Fibroblast of villous mesenchyme (primary cell): ENCODE measurements at places on chromosomes 2 and 18. TPM values are rescaled to one million over a fixed set of nuclear protein-coding genes. Genes with fewer than 3 reads are reported as not detected.

The TMEM17 gene
- total RNA-seq, result 1.6 and 3.0 TPM in 2 replicates

The UGT1A1 gene
- not detected in 2 replicates for total RNA-seq

The KIAA2012 gene
- total RNA-seq, result under 0.01 TPM in 2 replicates

The SGO2 gene
- 5.8 and 12.1 TPM in 2 replicates for total RNA-seq

The AKAIN1 gene
- total RNA-seq, result not detected in 2 replicates

The TNFRSF11A gene
- under 0.01 TPM in 1 of 2 replicates, not detected in the other for total RNA-seq

The TEKT4 gene
- total RNA-seq, result not detected in 2 replicates

The RAB1A gene
- 91.5 and 101 TPM in 2 replicates for total RNA-seq

The CNDP1 gene
- total RNA-seq, result not detected in 2 replicates

The IL1B gene
- 2.6 TPM in 2 replicates for total RNA-seq

The CRYGD gene
- not detected in 2 replicates for total RNA-seq

The GKN2 gene
- total RNA-seq, result not detected in 2 replicates

The SERPINB10 gene
- total RNA-seq, result not detected in 2 replicates

The ZNF236 gene
- total RNA-seq, result 11.9 and 12.5 TPM in 2 replicates

The CXCR1 gene
- total RNA-seq, result not detected in 2 replicates

The OSR1 gene
- 2.2 and 4.5 TPM in 2 replicates for total RNA-seq

The DSC2 gene
- total RNA-seq, result under 0.01 TPM in 1 of 2 replicates, not detected in the other

The ZNF396 gene
- total RNA-seq, result 0.64 and 1.3 TPM in 2 replicates

The NT5C1B gene
- not detected in 2 replicates for total RNA-seq

The ATP6V1B1 gene
- 0.97 TPM in 1 of 2 replicates, not detected in the other for total RNA-seq

The CYP27A1 gene
- total RNA-seq, result 4.7 and 16.1 TPM in 2 replicates

The TTC39C gene
- 30.9 and 54.4 TPM in 2 replicates for total RNA-seq

The E2F6 gene
- total RNA-seq, result 11.3 and 13.4 TPM in 2 replicates

The CLEC4F gene
- not detected in 2 replicates for total RNA-seq

The NAT8 gene
- total RNA-seq, result not detected in 2 replicates

The TTR gene
- total RNA-seq, result not detected in 2 replicates

The CRYBA2 gene
- total RNA-seq, result 1.3 TPM in 1 of 2 replicates, not detected in the other

The TSPYL6 gene
- total RNA-seq, result not detected in 2 replicates

The FSIP2 gene
- under 0.01 and 0.86 TPM in 2 replicates for total RNA-seq

The EVX2 gene
- total RNA-seq, result under 0.01 TPM in 1 of 2 replicates, not detected in the other

The TEX44 gene
- total RNA-seq, result not detected in 2 replicates

The ANKRD30B gene
- 0.86 and 1.9 TPM in 2 replicates for total RNA-seq

The C2orf78 gene
- not detected in 2 replicates for total RNA-seq

The TFPI gene
- total RNA-seq, result 110 and 126 TPM in 2 replicates

The COL3A1 gene
- total RNA-seq, result 3,024 and 3,294 TPM in 2 replicates

The CD8B gene
- total RNA-seq, result not detected in 2 replicates

The SAG gene
- not detected in 2 replicates for total RNA-seq

The MATN3 gene
- 3.0 and 3.9 TPM in 2 replicates for total RNA-seq

The PID1 gene
- 12.1 and 16.4 TPM in 2 replicates for total RNA-seq

The NPAS2 gene
- total RNA-seq, result 13.9 and 17.3 TPM in 2 replicates

The INPP5D gene
- under 0.01 and 0.64 TPM in 2 replicates for total RNA-seq

The CCDC68 gene
- 3.5 and 9.1 TPM in 2 replicates for total RNA-seq

The MBOAT2 gene
- 33.5 and 72.5 TPM in 2 replicates for total RNA-seq

The GALR1 gene
- not detected in 2 replicates for total RNA-seq

The GPAT2 gene
- total RNA-seq, result 1.9 and 3.5 TPM in 2 replicates

The ARHGEF4 gene
- 0.32 and 0.86 TPM in 2 replicates for total RNA-seq

The FIGN gene
- total RNA-seq, result 1.6 and 3.5 TPM in 2 replicates

The SLC25A12 gene
- total RNA-seq, result 21.3 and 25.5 TPM in 2 replicates

The GPR39 gene
- total RNA-seq, result 3.2 and 5.6 TPM in 2 replicates

The REG1A gene
- not detected in 2 replicates for total RNA-seq

The CDH19 gene
- not detected in 2 replicates for total RNA-seq

The TUBB8B gene
- total RNA-seq, result 0.32 and 0.43 TPM in 2 replicates

The FOXD4L1 gene
- total RNA-seq, result under 0.01 TPM in 1 of 2 replicates, not detected in the other

The CD8B2 gene
- total RNA-seq, result not detected in 2 replicates

The ZDBF2 gene
- 11.6 and 17.3 TPM in 2 replicates for total RNA-seq

The EVA1A gene
- total RNA-seq, result 44.9 and 48.3 TPM in 2 replicates

The CNPPD1 gene
- 17.7 and 19.6 TPM in 2 replicates for total RNA-seq

The CRYGC gene
- not detected in 2 replicates for total RNA-seq

The PSMA8 gene
- total RNA-seq, result not detected in 2 replicates
